ENCODE measurements at places on chromosomes 4 and X.

DNA sequence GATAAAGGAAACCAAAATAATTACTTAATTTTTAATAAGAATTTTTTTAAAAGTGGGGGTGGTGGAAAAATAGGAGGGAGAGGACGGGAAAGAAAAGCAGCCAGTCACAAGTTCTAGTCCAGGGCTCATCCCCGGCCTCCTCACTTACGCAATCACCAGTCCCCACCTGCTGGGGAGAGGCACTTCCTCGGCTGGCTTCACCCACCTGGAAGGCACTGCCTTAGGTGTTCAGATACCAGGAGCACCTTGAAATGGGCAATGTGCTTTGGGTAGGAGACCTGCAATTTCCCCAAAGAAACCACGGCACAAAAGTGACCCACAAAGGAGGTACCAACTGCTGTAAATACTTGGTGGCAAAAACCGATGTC is 23.8 kb downstream of the AFAP1 start:
- no peak for DNase-seq

- DNase-seq, result no peak
These were observed 24.9 kb upstream of the SEC24B start for GRCh38 chr4:109408711-109409110.

DNA sequence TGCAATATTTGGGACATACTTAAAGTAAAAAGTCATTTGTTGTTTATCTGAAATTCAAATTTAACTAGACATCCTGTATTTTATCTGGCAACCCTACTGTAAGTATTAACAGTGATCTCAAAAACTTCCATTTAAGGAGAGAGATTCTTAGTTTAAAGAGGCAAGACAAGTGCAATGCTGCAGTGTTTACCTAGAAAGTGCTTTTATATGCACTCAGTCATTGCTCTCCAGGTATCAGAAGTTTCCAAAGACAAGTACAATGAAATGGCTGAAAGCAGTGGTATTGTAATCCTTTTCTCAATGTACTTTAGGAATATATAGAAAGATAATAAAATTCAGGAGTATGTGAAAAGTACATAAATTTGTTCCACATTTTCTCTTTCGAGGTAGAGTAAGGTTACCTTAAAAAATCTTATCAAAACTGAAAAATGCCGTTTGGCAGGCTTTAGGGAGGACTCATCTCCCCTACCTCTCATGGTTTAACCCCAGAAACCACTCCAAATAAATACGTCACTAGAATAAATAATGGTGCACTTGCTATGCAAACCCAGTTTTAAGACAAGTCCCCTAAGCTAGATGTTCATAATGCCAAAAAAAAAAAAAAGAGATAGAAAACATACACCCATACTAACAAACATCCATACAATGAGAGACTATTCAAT is 45.7 kb downstream of the ELF2 start:
- no peak for DNase-seq

DNA sequence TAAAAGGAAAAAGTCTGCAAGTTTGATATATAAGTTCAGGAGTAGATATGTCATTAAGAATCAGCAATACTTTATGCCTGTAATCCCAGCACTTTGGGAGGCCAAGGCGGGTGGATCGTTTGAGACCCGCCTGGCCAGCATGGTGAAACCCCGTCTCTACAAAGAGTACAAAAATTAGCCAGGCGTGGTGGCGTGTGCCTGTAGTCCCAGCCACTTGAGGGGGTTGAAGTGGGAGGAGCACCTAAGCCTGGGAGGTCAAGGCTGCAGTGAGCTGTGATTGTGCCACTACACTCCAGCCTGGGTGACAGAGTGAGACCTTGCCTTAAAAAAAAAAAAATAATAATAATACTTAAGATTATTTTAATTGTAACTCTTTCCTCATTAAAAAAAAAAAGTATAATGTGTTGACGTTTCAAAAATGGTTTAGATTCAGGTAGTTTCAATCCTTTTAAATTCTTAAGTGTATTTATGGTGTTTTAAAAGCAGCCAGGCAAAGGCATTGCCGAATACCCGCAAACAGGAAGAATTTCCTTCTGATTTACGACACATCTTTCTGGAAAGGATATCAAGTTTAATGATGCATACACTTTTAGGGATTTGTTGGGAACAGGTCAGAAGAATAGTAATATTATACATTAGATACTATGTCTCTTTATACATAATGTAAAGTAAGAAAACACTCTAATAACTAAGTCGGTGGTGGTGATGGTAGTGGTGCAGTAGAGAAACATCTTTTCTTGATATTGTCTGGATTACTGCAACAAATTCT is 80.9 kb downstream of the KDM6A start:
- DNase-seq, result no peak

- DNase-seq, result no peak
These were observed 1.8 kb upstream of the EXOSC9 start for GRCh38 chr4:121799208-121799823.

GRCh38 chr4:103757631-103758030 is 37.8 kb upstream of the TACR3 start:
- DNase-seq, result no peak

DNA sequence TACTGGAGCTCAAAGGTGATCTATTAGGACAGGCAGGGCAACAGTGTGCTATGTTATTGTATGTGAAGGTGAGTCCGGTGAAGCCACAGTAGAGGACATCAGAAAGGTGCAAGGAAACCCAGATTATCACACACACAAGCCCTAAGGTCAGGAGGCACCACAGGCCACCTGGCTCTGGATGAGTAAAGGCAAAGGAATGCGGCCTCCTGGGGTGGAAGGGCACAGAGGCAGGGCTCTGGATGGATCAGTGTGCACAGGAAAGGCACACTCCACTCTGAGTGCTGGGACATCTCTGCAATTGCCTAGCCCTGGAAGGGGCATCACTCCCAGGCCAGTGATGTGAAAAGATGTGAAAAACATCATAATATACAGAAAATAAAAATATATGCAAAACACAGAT is 683.5 kb downstream of the TRIML1 start:
- DNase-seq, result no peak

DNA sequence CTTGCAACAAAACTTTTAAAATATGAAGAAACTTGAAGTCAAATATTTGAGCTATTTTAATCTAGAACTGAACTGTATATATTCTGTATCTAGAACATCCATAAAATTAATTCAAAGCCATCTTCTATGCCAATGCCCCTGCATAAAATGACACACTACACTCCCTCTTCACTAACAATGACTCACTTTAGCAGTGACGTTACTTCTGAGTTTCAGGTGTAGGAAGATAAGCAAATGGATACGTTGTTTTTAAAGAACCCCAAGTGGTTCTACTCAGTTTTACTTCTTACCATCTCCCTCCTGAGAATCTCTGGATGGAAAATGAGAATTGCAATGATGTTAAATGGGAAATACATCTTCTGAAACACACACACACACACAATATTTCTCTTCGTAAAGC is 45.2 kb downstream of the CXXC4 start:
- DNase-seq, result no peak
